Activated T-cell treated with anti-CD3 and anti-CD28 coated beads for 48 hours (primary cell): ENCODE measurements at places on chromosomes 3 and 15.
A peak's percentile ranks its signal among the peaks of the same experiment; 100 is the strongest.

- DNase-seq: no peak
Observed at GRCh38 chr3:126064627-126065258, 19.2 kb downstream of the SLC41A3 start.

- DNase-seq: no peak
Observed at GRCh38 chr3:61828880-61829721, 267.7 kb downstream of the PTPRG start.

DNA sequence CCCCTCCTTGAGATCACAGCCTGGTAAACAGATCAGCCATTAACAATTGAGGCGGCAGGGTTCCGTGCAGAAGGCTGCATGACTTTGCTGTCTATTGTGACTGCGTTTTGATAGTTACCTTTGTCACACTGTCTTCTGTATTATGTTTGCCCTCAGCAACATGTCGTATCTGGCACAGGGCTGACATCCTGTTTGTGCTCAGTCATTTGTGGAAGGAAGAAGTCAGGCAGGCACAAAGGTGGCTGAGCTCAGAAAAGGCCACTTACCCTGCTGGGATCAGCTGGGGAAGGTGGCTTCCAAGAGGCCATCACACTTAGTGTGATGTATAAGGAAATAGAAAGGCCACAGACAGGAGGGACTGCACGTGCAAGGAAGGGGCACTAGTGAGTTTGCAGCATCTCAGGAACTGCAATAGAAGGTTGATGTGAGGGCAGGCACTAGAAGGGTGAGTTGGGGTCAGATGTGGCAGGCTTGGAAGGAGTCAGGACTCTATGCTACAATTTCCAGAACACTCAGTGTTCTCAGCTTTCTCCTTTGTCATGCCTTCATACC lies 13.4 kb downstream of the PML start:
- DNase-seq: no peak

- DNase-seq: no peak
Observed at GRCh38 chr15:89435362-89435761, 61.0 kb downstream of the RHCG start.

DNA sequence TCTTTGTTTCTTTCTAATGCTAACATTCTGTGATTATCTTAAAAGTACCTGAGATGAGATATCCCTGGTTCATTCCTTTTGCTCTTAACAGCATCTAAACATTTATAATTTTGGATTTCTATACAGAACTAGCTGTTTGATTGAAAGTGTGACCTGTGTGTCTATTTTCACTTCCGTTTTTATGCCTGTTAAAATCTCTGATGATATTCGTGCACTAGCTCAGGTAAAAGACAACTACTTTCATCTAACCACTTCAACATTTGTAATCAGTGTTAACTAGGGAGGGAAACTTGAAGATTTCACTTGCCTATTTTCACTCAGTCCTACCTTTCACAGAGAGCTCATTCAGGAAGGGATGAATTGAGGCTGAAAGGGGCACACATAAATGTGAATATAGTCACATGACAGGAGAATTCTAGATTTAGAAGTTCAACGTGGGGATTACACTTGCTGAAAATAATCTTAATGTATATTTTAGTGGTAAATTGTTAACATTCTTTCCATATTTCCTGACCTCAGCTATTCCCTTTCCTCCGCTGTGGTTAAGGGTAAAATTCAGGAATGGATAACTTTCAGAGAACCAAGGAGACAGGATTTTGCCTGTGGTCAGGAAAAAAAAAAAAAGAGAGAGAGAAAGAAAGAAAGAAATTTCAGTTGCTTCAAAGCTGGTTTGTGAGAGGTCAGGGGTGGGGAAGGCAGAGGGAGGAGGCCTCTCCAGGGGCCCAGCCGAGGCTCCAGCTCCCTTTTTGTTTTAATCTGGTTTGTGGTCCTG lies 159.8 kb upstream of the TSC22D2 start:
- DNase-seq: no peak

- DNase-seq: no peak
Observed at GRCh38 chr3:104896624-104897023, 470.1 kb upstream of the ALCAM start.

DNA sequence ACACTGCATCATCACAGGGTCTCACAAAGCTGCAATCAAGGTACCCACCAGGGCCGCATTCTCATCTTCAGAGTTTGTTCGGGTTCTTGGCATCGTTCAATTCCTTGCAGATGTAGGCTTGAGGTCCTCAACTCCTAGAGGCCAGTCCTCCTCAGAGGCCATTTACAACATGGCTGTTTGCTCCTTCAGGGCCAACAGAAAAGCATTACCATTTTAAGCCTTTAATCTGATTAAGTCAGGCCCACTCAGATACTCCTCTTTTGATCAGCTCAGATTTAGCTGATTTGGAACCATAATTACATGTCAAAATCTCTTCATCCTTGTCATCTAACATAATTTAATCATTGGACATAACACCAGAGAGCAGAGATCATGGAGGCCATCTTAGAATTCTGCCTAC lies 55.4 kb downstream of the BFSP2 start:
- DNase-seq: no peak

DNA sequence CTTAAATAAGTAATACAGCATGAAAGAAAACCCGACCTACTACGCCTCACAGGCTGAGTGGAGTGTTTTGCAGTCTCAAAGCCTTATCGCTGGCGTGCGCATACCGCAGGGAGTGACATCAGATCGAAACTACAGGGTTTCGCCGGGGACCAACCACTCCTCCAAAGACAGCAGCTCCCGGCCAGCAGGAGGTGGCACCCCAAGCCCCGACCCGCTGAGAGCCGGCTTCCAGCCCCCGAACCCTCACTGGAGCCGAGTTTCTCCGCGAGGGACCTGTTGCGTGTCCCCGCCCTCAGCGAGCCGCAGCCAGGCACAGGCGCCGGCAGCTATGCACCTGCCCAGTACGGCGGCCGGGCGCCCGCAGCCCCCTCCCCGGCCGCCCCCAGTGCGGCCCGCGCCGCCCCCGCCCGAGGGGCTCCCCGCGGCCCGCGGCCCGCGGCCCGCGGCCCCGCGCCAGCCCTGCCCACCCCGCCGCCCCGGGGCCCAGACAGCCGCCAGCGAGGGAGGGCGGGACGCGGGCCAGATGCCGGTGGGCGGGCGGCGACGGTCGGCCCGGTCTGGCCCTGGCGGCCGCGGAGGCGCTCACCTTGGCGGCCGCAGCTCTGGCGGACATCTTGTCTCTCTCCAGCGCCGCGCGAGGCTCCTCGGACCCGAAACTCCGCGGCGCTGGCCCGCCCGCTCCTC lies 710 bp downstream of the TJP1 start:
- DNase-seq: peak; percentile 34

DNA sequence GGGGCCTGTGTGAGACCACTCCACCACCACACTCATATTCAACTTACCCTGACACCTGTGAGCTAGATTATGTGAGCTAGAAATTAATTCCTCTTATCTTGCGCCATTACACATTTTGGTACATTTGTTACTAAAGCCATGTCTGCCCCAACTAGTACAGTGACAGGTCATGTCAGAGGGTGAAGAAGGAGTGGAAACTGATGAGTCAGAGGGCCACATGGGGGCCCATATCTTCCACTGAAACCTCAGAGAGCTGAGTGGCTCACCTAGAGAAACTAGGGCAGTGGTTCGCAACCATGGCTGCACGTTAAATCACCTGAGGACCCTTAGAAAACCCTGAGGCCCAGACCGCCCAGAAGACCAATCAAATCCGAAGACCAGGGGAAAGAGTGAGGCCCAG lies 15.7 kb upstream of the MEF2A start:
- DNase-seq: no peak

DNA sequence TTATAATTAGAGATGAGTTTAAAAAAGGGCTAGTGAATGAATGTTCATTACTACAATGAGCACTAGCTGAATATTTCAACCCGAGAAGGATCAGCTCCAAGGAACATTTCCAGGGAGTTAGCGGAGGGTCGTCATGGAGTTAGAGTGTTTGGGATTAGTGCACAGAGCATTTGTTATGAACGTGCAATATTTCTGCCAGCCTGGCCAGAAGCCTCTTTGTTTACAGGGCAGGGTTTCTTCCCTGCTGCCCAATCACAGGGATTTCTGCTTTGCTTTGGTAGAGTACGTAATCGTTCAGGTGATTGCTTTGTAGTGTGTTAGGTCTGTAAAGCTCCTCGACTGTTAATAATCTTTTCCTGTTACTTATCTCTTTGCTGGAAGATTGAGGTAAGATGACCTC lies 5.9 kb downstream of the CGNL1 start:
- no peak for DNase-seq

- no peak for DNase-seq
Observed at GRCh38 chr15:64515825-64516224, 55.4 kb downstream of the ZNF609 start.

DNA sequence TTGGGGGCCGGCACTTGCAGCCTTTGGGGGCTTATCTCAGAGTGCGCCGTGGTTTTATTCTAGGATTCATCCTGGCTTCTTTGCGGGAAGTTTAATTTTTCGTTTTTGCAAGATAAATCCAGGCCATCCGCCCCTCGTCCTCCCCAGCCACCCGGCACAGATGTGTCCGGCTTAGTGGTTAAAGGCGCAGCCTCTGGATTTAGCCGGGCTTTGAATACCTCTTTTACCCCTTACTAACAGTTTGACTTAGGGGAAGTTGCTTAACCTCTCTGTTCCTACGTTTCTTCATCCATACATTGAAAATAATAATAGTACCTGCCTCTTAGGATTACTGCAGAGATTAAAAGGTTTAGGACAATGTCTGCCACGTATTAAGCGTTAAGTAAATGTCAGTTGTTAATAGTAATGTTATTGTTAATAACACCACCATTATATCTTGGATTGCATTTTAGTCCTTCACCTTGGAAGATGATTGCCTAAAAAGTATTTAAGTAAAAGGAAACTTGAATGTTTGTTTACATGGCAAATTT lies 714 bp downstream of the ECT2 start:
- DNase-seq: no peak

DNA sequence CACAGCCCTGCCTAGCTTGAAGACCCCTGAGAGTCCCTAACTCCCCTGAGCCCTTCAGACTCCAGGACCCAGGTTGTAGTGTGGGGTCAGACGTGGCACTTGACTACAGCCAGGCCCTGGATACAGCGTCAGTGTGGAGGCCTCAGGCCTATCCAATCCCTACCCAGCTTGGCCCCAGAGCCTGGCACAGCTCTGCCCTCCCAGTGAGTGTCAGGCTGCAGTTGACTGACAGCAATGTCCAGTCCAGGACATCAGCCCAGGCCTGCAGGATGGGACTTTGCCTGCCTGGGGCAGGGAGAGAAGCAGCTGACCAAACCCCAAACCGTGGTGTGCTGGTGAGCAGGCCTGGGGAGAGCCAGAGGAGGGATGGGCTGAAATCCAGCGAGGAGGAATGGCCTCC lies 27.3 kb downstream of the KLF13 start:
- DNase-seq: no peak

DNA sequence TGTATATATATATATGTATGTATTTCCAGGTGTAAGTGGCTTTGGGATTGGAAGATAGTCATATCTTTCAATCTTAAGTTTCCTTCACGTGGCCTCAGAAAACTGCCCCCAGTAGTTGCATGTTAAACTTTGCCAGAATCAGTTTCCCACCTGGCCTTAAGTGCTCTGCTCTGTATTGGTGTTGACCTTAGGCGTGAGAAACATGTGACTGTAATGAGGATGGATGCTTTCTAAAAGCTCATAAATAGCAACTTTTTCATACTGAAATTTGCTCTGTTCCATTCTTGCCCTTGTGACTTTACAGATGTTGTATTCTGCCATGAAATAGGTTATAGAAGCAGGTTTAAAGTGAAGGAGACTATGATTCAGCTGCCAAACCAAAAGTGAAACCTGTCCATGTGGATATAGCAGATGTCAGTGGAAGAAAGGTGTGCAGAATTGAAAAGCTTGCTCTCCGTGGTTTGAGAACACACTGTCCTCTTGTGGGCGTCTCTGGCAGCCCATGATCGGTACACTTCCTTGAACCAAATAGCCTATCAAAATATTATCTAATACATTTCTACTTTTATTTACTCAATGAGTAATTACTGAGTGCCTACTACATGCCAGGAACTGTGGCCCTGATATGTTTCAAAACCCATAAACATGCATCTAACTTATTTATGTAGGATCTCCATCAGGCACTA lies 15.8 kb downstream of the SCG5 start:
- no peak for DNase-seq

DNA sequence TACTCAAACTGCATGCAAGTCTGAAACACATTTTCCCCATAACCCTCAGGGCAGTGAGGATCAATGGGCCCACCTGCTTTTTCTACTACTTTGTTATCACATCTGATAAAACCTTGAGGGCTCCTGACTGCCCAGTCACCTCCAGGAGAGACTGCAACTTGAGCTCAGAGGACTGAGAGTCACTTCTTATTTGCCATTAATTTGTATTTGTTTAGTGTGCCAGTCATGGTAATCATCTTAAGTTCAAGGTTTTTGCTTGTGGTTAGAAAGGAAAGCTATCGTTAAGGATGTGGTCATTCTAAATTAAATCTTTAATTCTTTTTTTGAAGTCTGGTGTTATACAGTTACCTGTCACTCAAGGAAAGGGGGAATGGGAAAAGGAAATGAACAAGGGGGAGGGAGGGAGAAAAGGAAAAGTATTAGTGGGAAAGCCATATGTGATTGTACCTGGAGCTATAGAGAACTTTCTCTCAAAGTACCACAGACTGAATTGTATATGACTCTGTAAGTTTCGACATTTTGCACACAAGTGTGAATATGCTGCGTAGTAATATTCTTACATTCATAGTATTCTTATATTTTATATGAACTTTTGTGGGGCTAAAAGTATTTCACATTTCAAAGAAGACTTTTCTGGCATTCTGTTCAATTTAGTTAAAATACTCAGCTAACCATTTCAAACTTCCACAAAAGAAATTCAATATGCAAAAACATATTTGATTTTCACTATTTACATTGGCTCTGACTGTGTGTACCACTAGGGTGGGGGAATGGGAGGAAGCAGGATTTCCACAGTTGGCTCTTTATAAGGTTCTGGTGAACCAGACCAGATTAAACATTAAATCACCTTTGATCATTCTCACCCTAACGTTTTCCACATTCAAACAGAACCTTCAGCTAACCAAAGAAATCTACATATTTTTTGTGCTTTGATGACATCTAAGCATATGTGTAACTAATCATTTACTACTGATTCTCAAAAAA lies 166.5 kb upstream of the ATP11B start:
- no peak for DNase-seq

DNA sequence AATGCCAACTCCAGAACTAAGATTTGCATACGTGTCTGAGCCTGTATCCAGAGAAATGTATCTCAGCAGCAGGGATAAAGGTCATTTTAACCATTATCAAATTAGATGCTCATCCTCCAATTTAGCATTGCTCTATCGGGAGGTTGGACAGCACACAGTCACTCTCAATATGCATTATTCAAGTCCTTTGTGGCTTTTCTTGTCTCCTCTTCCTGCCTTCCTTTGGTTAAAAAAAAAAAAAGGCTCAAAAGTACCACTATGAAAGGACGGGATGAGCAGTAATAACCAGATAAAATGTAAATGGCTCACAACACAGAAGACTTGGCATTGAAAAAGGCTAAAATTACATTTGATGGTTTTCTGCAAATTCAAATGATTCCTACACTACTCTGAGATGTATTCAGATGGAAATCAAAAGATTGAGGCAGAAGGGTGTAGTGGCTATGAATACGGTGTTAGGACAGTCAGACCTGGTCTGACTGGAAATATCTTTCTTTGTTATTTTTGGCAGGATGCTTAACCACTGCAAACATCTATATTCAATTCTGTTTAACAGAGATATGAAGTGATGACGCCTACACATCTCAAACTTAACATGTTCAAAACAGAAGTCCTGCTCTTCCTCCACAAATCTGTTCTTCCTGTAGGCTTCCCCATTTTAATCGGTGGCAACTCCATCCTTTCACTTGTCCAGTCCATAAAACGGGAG lies 109.6 kb downstream of the ADAMTS9 start:
- no peak for DNase-seq

GRCh38 chr15:25235391-25235790 lies 203.4 kb downstream of the UBE3A start:
- no peak for DNase-seq

- no peak for DNase-seq
Observed at GRCh38 chr15:70517194-70517590, 246.2 kb downstream of the UACA start.
